Stimulated activated naive B cell treated with anti-CD40 and anti-IgM and Interleukin-4, amounts not matched to agents 10 μg/mL and 1 μg/mL and 100 μg/mL, for 72 hours (primary cell): ENCODE measurements at places on chromosomes 3 and 15.

DNA sequence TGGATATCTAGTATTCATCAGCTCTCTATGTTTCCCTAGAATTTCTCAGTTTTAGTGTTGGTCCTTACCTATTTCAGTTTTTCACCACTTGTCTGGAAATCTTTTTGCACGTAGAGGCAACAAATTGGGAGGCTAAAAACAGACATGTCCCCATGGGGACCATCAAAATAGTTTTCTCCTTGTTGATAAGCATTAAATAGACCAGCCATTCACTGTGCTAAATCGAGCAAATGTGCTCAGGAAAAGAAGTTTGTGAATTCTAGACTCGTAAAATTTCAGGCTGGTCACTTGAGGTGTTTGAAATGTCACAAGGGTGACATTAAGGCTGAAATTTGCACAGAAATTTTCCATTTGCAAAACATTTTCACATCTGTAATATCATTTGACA, 102.6 kb downstream of the SPATA16 start:
- H3K4me3 ChIP-seq: no peak overlapping the region
- DNase-seq: no peak
- no peaks in the 10 kb centered on the region for H3K4me1 ChIP-seq
- no peaks in the 10 kb centered on the region for H3K36me3 ChIP-seq
- H3K27ac ChIP-seq: no peak overlapping the region

GRCh38 chr15:73578026-73578425, 55.2 kb downstream of the NPTN start:
- H3K4me3 ChIP-seq: no peak overlapping the region
- H3K27me3 ChIP-seq: no peaks in the 10 kb centered on the region
- no peaks in the 10 kb centered on the region for H3K4me1 ChIP-seq
- no peak overlapping the region for H3K27ac ChIP-seq
- peaks cover 44% of the 10 kb centered on the region for H3K36me3 ChIP-seq
- DNase-seq: no peak

- no peaks in the 10 kb centered on the region for H3K4me1 ChIP-seq
- H3K27ac ChIP-seq: no peak overlapping the region
- no peak for DNase-seq
- no peaks in the 10 kb centered on the region for H3K27me3 ChIP-seq
Measured at GRCh38 chr3:36447061-36447460, 66.8 kb downstream of the STAC start.

DNA sequence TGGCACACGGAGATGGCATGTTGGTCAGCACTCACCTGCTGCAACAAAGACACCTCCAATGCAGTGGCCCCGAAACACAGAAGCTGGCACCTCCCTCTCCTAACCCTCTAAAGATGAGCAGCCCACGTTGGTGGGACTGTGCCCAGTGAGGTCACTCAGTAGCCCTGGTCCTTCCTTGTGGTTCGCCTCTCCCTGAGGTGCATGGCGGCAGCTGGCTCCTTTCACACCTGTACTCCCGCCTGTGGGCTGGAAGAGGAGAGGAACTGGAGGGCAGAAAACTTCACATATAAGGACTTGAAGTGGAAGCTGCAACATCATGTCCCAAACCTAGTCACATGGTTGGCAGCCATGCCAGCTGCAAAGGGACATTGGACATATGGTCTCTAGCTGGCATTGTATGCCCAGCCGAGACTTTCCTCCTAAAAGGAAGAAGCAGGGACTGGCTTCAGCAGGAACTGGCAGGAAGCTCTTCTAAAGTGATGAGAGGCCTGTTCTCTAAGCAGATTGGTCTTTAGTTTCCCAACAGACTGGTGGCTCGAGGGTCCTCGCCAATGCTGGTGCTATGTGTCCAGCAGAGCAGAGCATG, 10.8 kb upstream of the C3orf22 start:
- no peak overlapping the region for H3K4me3 ChIP-seq
- no peak for DNase-seq
- H3K27ac ChIP-seq: no peak overlapping the region

DNA sequence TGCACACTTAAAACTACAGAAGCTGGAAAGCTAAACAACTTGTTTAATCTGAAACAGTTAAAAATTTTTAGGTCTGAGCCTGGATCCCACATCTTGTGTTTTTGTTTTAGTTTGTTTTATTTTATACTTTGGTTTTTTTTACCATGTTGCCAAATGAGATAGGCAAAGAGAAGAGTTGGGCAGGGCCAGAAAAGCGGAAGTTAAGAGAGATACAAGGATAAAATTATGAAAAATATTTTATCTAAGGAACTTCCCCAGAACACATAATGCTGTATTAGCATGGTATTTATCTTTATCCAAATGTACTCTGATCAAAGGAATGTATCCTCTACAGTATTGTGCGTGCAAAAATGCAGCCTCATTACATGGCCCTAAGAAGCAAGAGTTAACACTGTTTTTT, 50.7 kb downstream of the PROS1 start:
- no peaks in the 10 kb centered on the region for H3K36me3 ChIP-seq
- no peak for DNase-seq
- no peaks in the 10 kb centered on the region for H3K4me1 ChIP-seq
- H3K4me3 ChIP-seq: no peak overlapping the region
- no peaks in the 10 kb centered on the region for H3K27me3 ChIP-seq

GRCh38 chr3:170179432-170179831, 2.1 kb downstream of the PHC3 start:
- no peak for DNase-seq
- H3K27ac ChIP-seq: peak overlapping the region; percentile 100
- peaks cover 22% of the 10 kb centered on the region for H3K4me1 ChIP-seq
- H3K36me3 ChIP-seq: peaks cover 10% of the 10 kb centered on the region

- no peak overlapping the region for H3K4me3 ChIP-seq
- H3K27me3 ChIP-seq: no peaks in the 10 kb centered on the region
- no peak for DNase-seq
- peaks cover 13% of the 10 kb centered on the region for H3K4me1 ChIP-seq
Measured at GRCh38 chr3:132595014-132595413, 2.1 kb upstream of the ACKR4 start.

- no peak overlapping the region for H3K4me3 ChIP-seq
- peak; percentile 35 for DNase-seq
- no peak overlapping the region for H3K27ac ChIP-seq
- H3K36me3 ChIP-seq: peaks cover 9% of the 10 kb centered on the region
- peaks cover 5% of the 10 kb centered on the region for H3K4me1 ChIP-seq
Measured at GRCh38 chr3:185983495-185984141, 45.8 kb upstream of the TRA2B start.

DNA sequence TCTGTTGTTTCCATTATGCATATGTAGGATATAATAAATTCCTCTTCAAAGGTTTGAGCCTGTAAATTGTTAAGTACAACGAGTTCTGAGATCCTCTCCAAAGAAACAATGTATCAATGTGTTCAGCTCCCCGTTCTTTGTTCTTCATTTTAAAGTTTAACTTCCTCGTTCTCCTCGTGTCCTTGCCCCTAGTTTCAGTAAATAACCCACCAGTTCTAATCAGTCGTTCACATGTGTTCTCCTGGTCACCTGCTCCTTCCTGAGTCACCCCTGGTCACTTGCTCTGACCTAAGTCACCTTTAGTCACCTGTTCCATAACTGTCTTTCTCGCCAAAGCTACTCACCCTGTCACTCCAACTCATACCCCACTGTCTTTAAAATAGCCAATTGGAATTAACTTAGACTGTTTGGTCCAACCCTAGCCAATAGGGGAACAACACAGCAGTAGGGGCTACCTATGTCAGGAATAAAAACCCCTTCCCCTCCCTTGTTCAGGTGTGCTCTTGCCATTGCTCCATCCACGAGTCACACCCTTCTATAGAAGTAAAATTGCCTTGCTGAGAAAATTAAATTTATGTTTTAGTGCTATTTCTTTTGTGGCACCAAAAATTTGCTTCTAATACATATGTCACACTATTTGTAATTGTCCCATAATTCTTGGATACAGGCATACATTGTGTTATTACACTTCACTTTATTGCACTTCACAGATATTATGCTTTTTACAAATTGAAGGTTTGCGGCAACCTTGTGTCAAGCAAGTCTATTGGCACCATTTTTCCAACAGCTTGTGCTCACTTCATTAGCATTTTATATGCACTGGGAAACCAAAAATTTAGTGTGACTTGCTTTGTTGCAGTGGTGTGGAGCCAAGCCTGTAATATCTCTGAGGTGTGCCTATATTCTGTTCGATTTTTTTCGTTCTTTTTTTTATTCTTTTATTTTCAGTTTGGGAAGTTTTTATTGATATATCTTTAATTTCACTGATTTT, 15.3 kb upstream of the MCF2L2 start:
- no peak for DNase-seq
- peaks cover 9% of the 10 kb centered on the region for H3K27me3 ChIP-seq
- H3K4me3 ChIP-seq: no peak overlapping the region
- H3K27ac ChIP-seq: peak overlapping the region; percentile 6

DNA sequence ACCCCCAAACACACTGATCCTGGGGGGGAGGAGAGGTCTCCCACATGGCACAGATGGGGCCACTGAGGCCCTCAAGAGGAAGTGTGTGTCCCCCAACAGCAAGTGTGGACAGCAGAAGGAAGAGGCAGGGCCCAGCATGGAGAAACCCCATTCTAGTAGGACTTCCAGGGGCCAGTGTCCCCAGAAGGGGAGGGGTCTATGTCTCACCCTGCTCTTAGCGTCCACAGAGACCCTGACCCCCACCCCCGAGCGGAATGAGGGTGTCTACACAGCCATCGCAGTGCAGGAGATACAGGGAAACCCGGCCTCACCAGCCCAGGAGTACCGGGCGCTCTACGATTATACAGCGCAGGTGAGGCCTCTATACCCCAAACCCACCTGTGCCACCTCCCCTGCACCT, 35.3 kb downstream of the TSPAN3 start:
- H3K4me1 ChIP-seq: peaks cover 26% of the 10 kb centered on the region
- H3K4me3 ChIP-seq: peak overlapping the region; percentile 33
- peaks cover 44% of the 10 kb centered on the region for H3K36me3 ChIP-seq
- peak overlapping the region; percentile 95 for H3K27ac ChIP-seq
- H3K27me3 ChIP-seq: no peaks in the 10 kb centered on the region

GRCh38 chr15:69468241-69469121, 15.9 kb downstream of the RPLP1 start:
- H3K36me3 ChIP-seq: no peaks in the 10 kb centered on the region
- DNase-seq: no peak
- H3K4me3 ChIP-seq: no peak overlapping the region
- no peak overlapping the region for H3K27ac ChIP-seq
- peaks cover 5% of the 10 kb centered on the region for H3K27me3 ChIP-seq

DNA sequence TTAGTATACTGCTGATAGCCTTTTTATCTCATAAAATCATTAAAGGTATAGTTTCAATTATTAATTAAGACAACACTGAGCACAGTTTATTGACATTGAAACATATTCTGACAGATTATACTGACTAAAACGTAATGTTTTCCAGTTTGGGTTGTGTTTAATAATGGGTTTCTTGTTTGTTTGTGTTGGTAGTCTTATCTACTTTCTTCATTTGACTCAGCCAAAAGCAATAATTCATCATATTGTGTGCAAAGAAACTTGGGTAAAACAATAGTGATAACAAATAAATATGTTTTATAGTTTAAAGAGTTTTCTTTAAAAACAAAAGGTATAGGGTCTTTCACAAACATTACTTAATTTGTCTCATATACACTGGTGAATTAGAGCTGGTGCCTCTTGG, 629.2 kb upstream of the AGTR1 start:
- DNase-seq: no peak
- no peaks in the 10 kb centered on the region for H3K27me3 ChIP-seq
- no peaks in the 10 kb centered on the region for H3K36me3 ChIP-seq
- no peak overlapping the region for H3K27ac ChIP-seq
- no peak overlapping the region for H3K4me3 ChIP-seq
- no peaks in the 10 kb centered on the region for H3K4me1 ChIP-seq

- peaks cover 45% of the 10 kb centered on the region for H3K4me1 ChIP-seq
- H3K4me3 ChIP-seq: no peak overlapping the region
- DNase-seq: no peak
- no peaks in the 10 kb centered on the region for H3K36me3 ChIP-seq
- H3K27ac ChIP-seq: no peak overlapping the region
Measured at GRCh38 chr3:71906976-71907375, 122.0 kb upstream of the PROK2 start.

- no peaks in the 10 kb centered on the region for H3K27me3 ChIP-seq
- H3K4me3 ChIP-seq: no peak overlapping the region
- no peak for DNase-seq
- peaks cover 22% of the 10 kb centered on the region for H3K4me1 ChIP-seq
Measured at GRCh38 chr15:31277335-31278060, 49.1 kb upstream of the KLF13 start.

DNA sequence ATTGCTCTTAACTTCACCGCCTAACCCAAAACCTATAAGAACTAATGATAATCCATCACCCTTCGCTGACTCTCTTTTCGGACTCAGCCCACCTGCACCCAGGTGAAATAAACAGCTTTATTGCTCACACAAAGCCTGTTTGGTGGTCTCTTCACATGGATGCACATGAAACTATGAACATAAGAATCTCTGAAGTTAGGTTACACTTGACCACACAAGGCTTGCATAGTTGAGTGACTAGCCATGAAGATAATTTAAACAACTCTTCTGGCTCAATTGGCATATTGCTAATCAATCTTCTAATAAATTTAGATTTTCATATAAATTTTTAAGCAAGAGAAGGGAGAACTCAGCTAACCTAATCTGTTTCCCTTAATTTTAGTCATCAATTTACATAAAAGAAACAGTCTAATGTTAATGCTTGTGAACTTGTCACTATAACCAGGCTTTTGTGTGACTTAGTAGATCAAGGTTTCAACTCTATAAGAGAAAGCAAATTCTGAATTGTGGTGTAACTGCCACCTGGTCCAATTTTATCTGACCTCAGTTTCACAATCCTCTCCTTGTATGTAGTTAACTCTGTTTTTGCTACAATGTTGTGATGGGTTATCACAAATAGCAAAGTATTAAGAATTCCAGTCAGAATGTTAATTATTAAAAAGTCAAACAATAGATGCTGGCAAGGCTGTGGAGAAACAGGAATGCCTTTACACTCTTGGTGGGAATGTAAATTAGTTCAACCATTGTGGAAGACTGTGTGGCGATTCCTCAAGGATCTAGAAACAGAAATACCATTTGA, 82.0 kb downstream of the HHLA2 start:
- no peak overlapping the region for H3K4me3 ChIP-seq
- H3K36me3 ChIP-seq: no peaks in the 10 kb centered on the region
- H3K27ac ChIP-seq: no peak overlapping the region
- H3K4me1 ChIP-seq: no peaks in the 10 kb centered on the region
- DNase-seq: no peak
- no peaks in the 10 kb centered on the region for H3K27me3 ChIP-seq

DNA sequence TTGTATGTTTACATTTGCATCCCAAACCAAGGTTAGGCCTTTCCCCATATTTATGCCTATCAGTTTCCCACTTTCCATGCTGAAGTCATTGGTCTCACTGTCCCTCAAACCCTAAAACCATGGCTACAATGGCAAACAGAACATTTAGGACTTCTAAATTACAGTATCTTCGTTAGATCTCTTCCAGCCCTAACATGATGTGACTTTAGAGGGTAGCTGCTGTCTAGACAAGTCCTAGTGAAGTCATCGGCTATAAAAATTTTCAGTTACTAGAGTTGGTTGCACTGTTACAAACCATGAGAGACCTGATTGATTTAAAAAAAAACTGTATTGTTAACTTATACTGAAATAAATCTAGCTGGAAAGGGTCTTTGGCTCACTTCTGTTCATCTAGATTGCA, 54.6 kb downstream of the TM4SF4 start:
- no peak for DNase-seq
- no peak overlapping the region for H3K27ac ChIP-seq
- H3K4me3 ChIP-seq: no peak overlapping the region
- peaks cover 4% of the 10 kb centered on the region for H3K27me3 ChIP-seq
